Kidney (tissue), 22 donors: ENCODE measurements at places on chromosomes 7 and 10. TPM values are rescaled to one million over a fixed set of nuclear protein-coding genes. Genes with fewer than 3 reads are reported as not detected.

Gene CLDN4
- total RNA-seq, result 342 TPM

Gene VAX1
- total RNA-seq, result not detected

DNA sequence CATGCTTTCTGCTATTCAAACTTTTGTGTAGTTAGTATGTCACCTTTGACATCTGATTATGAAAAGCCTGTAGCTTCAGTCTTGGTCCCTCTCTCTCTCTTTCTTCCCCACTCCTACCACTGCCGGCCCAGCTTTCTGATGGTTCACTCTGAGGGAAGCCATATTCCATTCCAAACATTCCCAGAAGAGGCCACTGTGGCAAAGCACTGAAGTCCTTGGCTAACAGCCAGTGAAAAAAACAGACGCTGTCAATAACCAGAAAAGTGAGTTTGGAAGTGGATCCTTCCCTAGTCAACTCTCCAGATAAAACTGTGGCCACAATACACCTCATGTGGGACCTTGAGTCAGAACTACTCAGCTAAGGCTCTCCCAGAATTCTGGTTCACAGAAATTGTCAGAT lies 950.7 kb upstream of the PHF14 start:
- no peak overlapping the region for H3K27ac ChIP-seq
- H3K4me3 ChIP-seq, result no peak overlapping the region
- H3K27me3 ChIP-seq, result no peaks in the 10 kb centered on the region
- DNase-seq, result no peak
- no peaks in the 10 kb centered on the region for H3K36me3 ChIP-seq

DNA sequence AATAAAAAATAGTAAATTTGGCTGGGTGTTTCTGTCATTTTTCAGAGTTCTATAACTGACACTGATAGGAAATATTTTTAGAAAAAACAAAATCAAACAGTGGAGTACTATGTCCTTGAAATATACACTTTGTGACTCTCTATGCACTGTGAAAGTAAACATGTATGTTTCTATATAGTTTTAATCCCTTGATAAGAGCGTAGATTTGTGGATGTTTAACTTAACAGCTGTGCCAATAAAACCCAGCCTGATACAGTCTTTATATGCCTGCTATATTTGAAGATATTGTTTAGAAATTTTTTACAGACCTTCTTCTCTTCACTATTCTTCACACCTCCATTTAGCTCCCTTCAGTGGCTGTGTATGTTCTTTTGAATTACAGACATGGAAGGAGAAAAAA lies 473.3 kb upstream of the FZD8 start:
- no peaks in the 10 kb centered on the region for H3K36me3 ChIP-seq
- DNase-seq, result no peak
- no peak overlapping the region for H3K27ac ChIP-seq

DNA sequence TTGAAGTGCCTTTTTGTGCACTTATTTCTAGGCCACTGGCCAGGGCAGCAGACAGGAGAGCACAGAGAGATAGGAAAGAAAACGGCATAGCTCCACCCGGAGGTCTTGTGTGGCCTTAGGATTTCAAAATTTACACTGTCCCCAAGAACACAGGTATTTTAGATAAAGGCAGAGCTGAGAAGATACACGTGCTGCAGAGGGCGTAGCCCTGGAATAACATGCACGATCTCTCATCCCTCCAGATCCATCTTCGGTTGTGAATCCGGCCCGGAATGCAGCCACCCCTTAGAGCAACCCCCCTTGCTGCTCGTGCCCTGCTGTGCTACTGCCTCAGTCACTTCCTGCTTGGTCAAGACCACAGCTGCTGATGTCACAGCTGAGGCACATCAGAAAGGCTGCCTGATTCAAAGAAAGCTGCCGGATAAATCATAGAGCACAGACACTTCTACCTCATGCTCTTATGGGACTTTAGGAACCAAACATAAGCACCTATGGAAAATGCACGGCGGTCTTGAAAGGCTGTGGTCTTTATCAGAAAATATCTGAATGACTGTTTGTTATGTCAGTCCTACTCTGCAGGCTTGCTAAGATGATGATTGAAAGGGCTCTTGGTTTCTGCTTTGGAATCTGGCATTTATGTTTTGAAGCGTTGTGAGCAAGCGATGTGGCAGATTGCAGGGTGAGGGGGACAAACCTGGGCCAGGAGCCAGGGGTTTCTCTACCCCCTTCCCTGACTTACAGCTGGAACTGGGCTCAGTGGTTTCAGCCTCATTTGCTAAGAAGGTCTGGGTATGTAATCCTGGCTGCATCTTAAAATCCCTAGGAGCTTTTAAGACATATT lies 152.0 kb downstream of the SVIL start:
- H3K4me3 ChIP-seq, result no peak overlapping the region
- peaks cover 9% of the 10 kb centered on the region for H3K4me1 ChIP-seq
- peak; percentile 79 for DNase-seq
- H3K27ac ChIP-seq, result no peak overlapping the region
- H3K27me3 ChIP-seq, result no peaks in the 10 kb centered on the region
- no peaks in the 10 kb centered on the region for H3K36me3 ChIP-seq

GRCh38 chr10:27197980-27198620 lies 42.5 kb downstream of the ACBD5 start:
- no peak overlapping the region for H3K27ac ChIP-seq
- DNase-seq, result no peak
- H3K4me3 ChIP-seq, result no peak overlapping the region
- no peaks in the 10 kb centered on the region for H3K27me3 ChIP-seq
- no peaks in the 10 kb centered on the region for H3K4me1 ChIP-seq
- peaks cover 8% of the 10 kb centered on the region for H3K36me3 ChIP-seq

DNA sequence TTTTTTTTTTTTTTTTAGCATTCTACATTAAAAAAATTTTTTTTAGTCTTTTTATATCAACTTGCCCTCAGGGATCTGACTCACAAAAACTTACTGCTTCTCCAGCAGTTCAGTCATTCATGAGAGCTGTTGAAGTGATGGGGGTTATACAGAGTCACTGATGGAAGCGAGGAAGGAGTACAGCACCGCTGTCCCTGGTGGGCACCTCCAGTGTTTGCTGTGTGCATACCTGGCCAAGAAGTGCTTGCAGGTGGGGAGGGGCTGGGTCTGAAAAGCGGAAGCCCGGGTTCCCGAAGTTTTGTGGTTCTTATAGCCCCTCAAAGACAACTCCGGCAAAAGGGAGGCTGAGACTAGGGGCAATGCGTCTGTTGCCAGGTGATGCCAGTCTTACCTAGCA lies 46.2 kb downstream of the MINDY4 start:
- DNase-seq, result no peak
- no peaks in the 10 kb centered on the region for H3K36me3 ChIP-seq
- no peak overlapping the region for H3K27ac ChIP-seq
- no peaks in the 10 kb centered on the region for H3K27me3 ChIP-seq

DNA sequence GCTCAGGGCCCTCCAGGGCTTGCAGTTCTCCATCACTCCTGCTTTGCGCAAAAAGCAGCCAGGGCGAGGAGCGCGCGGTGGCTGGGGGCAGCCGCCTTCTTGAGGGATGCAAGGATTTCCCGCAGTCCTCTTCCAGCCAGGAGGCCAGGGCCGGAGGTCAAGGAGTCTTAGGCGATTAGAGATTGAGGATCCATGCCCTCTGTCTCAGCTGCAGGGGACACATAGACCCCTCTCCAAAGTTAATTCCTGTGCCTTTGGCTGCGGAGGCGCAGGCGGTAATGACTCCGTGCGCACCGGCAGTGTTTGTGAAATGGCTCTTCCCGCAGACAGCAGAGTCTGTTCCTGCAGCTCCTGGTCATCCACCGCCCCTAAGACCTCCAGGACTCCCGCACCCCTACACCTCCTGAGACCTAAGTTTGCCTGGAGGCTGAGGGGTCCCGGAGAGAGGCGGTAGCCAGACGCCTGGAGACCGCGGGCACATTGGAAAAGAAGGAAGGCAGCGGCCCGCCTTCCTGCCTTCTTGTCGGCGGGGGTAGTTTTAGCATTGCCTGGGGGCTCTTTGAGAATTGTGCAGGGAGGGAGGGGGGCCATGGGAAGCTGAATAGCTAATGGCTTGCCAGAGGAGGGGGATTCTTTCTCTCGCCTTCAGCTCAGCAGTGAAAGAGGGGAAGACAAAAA lies 3.3 kb upstream of the NEUROG3 start:
- H3K36me3 ChIP-seq, result no peaks in the 10 kb centered on the region
- DNase-seq, result no peak
- no peak overlapping the region for H3K27ac ChIP-seq
- H3K4me1 ChIP-seq, result no peaks in the 10 kb centered on the region
- H3K27me3 ChIP-seq, result peaks cover 27% of the 10 kb centered on the region
- H3K4me3 ChIP-seq, result no peak overlapping the region

- H3K27me3 ChIP-seq, result no peaks in the 10 kb centered on the region
- H3K4me3 ChIP-seq, result peak overlapping the region; percentile 98
- DNase-seq, result no peak
- H3K4me1 ChIP-seq, result peaks cover 4% of the 10 kb centered on the region
- no peaks in the 10 kb centered on the region for H3K36me3 ChIP-seq
Observed at GRCh38 chr7:43729924-43730248, 563 bp upstream of the COA1 start.

GRCh38 chr7:89503281-89503680 lies 651.0 kb upstream of the STEAP1 start:
- H3K4me1 ChIP-seq, result no peaks in the 10 kb centered on the region
- no peak overlapping the region for H3K4me3 ChIP-seq
- no peak for DNase-seq

GRCh38 chr10:80996615-80997193 lies 459.0 kb downstream of the SH2D4B start:
- no peak for DNase-seq
- no peaks in the 10 kb centered on the region for H3K36me3 ChIP-seq
- no peaks in the 10 kb centered on the region for H3K27me3 ChIP-seq
- H3K4me3 ChIP-seq, result no peak overlapping the region

GRCh38 chr7:130021105-130021834 lies 29.9 kb downstream of the ZC3HC1 start:
- H3K4me1 ChIP-seq, result no peaks in the 10 kb centered on the region
- peaks cover 43% of the 10 kb centered on the region for H3K36me3 ChIP-seq
- no peaks in the 10 kb centered on the region for H3K27me3 ChIP-seq
- H3K27ac ChIP-seq, result no peak overlapping the region

DNA sequence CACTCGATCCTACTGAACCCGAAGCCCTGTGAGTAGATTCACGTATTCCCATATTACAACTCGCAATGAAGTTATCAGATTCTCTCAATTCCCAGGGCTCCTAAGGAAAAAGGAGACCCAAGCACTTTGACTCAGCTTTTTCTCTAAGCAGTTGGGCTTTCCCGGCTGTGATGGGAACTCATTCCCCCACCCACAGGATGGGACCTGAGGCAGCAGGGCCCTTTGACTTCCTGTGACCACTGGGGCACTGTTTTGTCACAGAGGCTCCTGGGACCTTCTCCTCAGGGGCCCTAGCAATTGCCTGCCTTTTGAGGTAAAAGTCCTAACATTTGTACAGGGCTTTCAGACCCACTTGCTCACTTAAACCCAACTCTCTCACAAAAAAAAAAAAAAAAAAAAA lies 122.8 kb upstream of the PDLIM1 start:
- no peak for DNase-seq
- H3K27me3 ChIP-seq, result no peaks in the 10 kb centered on the region
- H3K4me3 ChIP-seq, result no peak overlapping the region
- no peaks in the 10 kb centered on the region for H3K36me3 ChIP-seq
- H3K4me1 ChIP-seq, result peaks cover 15% of the 10 kb centered on the region
- H3K27ac ChIP-seq, result no peak overlapping the region

- peaks cover 6% of the 10 kb centered on the region for H3K4me1 ChIP-seq
- H3K36me3 ChIP-seq, result no peaks in the 10 kb centered on the region
- H3K4me3 ChIP-seq, result no peak overlapping the region
- no peak for DNase-seq
Observed at GRCh38 chr7:139431459-139431858, 52.0 kb downstream of the KLRG2 start.
